Stimulated activated CD4-positive, alpha-beta T cell treated with anti-CD3 and anti-CD28 coated beads, Interleukin-2, amount 100 ng/mL, for 24 hours (primary cell): ENCODE measurements at places on chromosomes 7 and 10.

DNA sequence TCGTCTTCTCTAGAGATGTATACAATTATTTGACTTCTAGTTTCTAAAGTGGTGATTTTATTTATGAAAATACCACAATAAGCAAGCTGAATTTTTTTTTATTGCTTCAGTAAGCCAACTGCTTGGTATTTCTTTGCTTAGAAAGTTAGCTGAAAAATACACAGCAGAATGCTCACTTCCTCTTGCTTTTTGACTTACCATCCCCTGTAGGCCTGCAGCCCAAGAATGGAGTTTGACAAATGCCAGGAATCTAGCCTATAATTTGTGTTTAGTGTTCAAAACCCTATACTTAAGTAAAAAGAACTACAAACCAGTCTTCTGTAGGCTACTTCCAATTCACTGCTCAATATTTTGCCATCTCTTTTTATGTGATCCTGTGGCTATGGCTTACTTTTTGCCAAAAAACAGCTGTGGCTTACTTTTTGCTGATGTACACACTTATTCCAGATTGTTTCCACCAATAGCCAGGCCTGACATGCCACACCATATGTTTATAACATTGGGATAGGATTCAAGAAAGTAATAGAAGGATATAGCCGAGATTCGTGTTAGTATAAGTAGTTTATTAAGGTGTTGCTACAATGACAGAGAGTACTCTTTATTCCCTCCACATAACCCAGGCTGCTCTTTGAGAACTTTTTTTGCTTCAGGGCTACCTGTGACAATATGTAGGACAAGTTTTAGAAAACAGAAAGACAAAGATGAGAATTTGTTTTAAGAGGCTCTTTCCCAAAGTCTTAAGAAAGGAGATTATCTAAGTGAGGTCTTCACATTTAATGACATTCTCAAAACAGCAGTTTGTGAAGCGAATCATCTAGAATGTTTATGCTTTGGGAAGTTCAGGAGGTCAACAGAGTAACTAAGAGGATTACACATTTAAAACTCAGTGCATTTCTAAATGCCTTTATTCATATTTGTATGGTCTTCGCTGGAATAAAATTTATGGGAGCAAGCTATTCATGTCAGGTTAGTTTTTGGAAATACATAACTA lies 263.9 kb upstream of the FZD1 start:
- no peak for DNase-seq

- no peak for DNase-seq
Observed at GRCh38 chr10:13991353-13991752, 339.4 kb downstream of the FRMD4A start.

- no peak for DNase-seq
Observed at GRCh38 chr10:75245354-75246250, 9.8 kb upstream of the COMTD1 start.

GRCh38 chr7:95303013-95303905 lies 21.1 kb downstream of the PON1 start:
- DNase-seq, result no peak

DNA sequence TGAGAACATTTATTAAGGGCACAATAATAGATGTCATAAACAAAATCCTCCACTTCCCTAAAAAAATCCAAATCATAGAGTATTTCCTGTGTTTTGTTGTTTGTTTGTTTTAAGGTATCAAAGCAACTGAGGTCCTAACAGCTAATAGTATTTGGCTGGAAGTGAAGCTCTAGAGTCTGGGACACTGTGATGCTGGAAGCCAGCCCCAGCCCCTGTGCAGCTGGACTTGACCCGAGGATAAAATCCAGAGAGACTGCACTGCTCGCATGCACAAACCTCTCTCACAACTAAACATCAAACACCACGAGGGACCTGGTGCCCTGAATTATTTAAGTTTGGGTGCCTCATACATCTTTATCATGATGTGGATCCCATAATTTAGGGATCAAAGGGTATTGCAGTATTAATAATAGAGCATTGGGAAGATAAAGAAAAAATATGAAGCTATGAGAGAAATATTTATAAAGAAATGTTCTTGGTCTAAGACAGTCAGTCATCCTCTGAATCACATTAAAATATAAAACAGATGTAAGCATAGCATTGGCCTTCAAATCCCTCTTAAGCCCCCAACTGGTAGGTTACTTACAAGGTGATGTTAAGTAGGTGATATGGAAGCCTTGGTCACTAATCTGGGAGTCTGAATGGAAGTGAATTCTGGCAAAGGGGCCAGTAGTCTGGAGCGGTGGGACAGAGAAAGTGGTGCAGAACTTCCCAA lies 44.4 kb downstream of the CUBN start:
- no peak for DNase-seq

DNA sequence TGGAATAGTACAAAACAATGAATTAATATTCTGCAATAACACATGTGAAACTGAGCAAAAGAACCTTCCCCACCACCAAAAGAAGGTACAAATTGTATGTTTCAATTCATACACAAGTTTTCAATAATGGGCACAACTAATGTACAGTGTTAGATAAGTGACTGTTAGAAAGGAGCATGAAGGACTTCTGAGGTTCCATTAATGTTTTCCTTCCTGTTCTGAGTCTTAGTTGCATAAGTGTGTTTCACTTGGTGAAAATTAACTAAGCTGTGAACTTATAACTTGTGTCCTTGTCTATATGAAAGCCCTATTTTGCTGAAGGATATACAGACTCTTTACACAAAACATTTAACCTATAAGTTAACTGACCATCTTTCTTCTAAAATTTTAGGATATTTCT lies 8.2 kb downstream of the GSAP start:
- no peak for DNase-seq

GRCh38 chr10:102579328-102579727 lies 65.0 kb upstream of the TRIM8 start:
- no peak for DNase-seq
